Right kidney (tissue), 9 donors: ENCODE measurements at places on chromosomes 13 and 19.
A peak's percentile ranks its signal among the peaks of the same experiment; 100 is the strongest.

DNA sequence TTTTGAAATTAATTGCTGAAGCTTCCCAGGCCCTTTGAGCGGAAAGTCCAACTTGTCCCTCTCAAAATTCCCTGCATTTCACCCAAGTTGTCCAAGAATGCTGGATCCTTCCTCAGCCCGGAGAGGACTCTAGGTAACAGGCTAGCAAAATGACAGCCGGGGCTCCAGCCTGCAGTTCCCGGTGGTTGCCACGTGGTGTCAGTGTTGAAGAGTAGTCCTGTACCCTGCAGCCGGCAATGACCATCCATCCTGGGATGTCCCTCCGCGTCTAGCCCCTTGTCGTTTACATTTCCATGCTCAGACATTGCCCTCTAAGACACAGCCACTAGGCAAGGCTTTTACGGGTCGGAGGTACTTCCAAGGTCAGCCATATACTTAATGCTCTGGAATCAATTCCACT lies 31.4 kb upstream of the MTIF3 start:
- no peak for DNase-seq

DNA sequence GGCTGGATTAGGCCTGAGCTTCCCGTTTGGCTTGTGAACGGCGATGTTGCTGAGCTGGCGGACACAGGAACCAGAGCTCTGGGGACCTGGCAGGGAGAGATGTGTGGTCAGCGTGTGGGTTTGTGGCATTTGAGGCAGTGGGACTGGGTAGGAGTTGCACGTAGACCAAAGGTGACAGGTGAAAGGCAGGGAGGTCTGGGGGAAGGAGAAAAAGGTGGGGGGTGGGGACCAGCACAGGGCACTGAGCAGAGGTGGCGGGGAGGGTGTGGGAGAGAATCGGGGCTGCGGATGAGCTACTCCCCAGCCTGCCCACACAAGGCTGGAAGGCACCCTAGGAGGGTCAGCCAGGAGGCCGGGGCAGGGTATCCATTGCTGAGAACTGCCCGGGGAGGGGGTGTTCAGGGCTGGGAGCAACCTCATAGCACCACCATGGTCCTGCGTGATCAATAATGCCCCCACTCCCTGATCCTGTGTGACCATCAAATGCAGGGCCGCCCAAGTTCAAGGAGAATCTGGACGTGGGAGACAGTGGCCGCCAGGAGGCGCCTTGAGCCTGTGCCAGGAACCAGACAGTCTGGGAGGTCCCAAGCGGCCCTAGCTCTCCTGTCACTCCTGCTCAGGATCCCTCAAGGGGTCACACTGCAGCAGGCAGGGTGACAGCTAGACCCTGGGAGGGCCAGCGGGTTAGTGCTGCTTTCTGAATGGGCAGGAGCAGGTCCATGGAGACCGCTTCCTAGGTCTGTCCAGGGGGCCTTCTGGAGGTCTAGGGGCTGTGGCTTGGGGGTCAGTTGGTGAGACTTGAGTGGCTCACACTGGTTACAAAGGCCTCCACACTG lies 12.8 kb upstream of the SELENOW start:
- peak; percentile 57 for DNase-seq

DNA sequence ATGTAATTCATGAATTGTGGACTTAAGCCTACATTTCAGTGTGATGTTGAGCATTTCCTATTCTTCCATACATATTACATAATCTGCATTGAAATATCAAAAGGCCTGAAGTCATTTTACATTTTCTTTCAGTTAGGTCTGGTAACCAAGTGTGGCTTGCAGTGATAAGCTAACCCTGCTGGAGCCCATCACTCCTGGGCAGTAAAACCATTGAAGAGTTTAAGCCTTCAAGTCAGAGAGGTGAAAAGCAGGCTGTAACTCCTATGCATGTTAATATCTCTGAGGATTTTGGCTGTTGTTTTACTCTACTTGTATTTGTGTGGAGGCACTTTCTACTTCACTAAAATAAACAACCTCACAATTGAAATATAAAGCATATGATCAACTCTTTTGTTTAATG lies 248.8 kb downstream of the SLITRK5 start:
- no peak for DNase-seq

DNA sequence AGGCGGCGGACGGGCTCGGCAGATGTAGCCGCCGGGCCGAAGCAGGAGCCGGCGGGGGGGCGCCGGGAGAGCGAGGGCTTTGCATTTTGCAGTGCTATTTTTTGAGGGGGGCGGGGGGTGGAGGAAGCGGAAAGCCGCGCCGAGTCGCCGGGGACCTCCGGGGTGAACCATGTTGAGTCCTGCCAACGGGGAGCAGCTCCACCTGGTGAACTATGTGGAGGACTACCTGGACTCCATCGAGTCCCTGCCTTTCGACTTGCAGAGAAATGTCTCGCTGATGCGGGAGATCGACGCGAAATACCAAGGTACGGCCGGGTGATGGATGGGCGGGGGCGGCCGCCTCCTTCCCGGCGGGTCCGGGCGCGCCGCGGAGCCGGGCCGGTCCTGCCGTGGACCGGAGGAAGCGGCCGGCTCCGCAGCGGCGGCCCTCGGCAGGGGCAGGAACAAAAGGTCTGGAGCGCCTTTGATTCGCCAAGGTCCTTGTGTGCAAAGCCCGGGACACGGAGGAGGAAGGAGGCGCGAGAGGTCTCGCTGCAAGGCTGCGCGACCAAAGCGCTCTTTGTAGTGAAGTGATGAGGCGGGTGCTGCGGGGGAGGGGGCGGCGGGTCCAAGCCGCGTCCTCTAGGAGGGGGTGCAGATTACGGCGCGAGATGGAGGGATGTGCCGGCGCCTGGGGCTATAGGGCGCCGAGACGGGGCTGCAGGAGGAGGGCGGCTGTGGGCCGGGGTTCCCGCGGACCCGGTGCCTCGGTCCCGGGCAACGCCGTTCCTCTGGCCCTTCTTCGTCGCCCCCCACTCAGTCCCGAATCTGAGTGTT lies 689 bp downstream of the ING1 start:
- peak; percentile 83 for DNase-seq

DNA sequence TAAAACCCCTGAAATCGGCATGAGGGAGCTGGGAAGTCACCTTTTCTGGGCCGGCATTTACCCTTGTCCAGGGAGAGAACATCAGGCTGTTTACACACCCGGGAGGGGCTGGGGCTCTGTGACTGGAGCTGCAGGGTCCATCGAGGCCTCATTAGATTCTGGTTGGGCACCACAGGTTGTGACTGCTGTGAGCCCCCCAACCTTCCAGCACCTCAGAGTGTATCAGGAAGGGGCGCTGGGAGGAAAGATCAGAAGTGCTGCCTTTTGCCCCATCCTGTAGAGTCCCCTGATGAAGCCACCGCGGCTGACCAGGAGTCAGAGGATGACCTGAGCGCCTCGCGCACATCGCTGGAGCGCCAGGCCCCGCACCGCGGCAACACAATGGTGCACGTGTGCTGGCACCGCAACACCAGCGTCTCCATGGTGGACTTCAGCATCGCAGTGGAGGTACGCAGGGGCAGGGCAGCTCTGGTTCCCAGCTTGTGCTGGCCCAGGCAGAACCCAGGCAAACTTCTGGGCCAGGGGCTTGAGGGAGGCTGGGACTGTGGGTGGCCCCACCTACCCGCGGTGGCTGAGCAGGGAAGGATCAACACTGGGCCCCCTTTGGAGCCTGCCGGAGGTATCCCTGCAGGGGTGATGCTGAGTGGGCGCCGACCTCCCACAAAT lies 136.4 kb downstream of the STK24 start:
- no peak for DNase-seq

- no peak for DNase-seq
These were observed 1.4 kb upstream of the HSH2D start for GRCh38 chr19:16142032-16142580.

DNA sequence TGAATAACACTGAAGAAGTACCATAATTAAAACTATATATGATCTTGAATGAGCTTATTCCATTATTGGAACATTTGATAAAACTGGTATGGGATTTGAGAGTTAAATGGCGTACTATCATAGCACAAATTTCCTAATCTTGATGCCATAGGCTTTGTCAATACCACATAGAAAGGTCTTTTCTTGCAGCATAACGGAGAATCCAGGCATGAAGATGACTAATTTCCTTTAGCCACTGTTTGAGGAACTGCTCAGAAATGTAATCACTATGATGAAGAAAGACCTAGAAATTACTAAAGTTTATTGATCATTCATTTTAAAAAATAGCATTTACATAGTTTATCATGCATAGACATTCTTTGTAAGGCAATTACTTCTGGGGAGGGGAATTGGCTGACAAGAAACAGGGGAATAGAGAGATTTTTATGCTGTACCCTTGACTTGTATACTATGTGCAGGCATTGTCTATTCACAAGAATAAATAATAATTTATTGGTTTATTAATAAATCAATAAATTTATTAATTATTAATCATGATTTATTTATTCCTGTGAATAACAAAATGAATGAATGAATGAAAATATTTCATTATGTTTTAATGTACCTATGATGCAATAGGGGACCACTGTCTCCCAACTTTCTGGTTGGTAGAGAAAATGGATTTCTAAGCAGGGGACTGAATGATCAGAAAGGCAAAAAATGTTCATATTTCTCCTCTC lies 2676.6 kb downstream of the PCDH9 start:
- no peak for DNase-seq

DNA sequence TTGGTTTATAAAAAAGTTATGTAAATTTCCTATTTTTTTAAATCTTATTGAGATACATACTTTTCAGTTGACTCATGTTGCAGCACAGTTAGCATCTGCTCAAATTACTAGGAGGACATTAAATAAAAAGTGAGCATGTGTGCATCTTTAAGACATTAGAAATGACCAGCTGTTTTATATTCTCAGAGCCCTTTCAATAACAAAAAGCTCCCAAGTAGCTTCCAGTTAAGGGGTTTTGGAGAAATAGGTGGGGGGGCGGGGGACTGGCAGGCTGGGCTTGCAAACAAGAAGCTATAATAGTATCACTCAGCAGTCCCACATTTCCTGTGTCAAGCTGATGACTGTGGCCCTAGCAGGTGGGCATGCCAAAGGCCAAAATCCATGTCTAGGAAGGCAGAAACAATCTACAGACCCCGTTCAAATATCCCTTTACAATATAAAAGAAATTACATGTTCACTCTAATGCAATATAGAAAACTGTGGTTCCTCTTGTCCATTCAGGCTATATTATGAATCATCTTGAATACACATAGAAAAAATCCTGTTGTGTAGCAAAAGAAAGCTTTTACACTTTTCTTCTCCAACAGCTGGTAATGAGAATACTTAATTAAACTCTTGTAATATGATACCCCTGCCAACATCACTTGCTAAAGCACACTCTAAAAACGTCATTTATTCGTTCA lies 1713.2 kb upstream of the SLC10A2 start:
- DNase-seq: no peak

DNA sequence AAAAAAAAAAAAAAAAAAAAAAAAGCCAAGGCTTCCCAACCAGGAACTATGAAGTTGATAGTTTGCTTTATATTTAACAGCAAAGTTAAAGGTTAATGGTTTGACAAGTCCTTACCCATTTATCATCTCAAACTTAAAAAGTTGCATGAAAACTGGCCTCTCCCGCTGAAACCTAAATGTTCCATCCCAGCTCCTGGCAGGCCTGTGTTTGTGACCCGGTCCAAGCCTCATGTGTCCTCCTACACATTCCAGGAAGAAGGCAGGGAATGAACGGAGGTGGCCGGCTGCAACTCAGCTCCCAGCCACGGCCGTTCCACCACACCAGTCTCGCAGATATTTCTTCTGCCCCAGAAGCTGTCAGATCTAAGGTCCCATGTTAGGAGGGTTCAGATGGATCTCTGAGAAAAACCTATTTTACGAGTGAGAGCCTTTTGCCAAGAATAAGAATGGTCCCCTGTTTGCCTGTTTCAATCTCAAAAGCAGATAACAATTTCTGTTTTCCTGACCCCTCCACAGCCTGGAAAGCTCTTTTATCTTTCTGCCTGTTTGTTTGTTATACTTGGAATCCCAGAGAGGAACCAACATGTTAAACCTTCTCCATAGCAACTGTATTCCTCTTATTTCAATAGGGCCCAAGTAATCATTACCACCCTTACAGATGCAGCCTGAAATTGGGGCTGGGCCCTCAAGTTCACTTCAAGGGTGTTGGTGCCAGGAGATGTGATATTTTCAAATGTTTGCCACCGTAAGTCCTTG lies 56.5 kb downstream of the KCTD12 start:
- peak; percentile 69 for DNase-seq

GRCh38 chr13:18996627-18997051 lies 185.0 kb downstream of the TUBA3C start:
- no peak for DNase-seq

DNA sequence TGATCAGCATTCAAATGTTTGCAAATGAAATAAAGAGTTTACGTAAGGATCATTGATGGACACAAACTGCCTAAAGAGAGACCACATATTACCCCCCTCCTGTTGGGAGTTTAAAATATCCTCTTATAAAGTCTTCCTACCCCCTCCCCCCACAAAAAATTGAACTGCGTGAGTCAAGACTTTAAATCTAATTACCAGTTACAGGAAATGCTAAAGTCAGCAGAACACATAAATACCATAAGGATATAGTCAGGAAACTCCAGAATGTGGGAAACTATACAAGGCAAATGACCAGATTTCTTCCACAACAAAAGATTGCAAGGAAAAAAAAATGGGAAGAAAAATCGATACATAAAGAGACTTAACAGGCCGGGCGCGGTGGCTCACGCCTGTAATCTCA lies 44.4 kb upstream of the FARP1 start:
- DNase-seq: no peak

DNA sequence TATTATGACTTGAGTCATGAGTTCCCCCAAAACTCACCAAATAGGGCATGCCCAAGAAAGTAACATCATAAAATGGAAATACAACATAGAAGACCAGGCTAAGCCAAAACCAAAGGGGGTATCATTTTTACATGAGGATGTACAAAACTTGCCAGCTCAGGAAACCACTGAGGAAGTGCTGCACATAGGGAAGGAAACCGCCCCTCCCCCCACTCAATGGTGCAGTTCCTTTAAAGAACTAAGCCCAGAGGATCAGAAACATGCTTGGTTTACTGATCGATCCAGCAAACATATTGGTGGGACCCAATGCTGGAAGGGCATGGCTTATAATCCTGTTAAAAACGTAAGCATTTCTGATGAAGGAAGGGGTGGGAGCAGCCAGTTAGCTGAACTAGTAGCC lies 4.2 kb upstream of the ZNF486 start:
- no peak for DNase-seq

DNA sequence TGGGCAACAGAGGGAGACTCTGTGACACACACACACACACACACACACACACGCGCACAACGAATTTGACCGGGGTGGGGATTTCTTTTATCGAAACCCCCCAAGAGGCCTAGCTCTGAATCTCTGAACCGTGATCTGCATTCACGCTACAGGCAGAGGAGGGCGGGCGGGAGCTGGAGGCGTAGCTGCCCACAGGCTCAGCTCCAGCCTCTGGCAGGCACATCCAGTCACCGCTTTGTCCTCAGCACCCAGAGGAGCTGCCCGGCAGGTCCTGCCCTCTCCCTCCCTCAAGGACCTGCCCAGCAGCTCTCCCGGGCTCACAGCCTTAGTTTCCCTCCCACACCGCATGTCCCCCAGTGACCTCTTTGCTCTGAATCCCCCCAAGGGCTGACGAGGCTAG lies 20.0 kb downstream of the CILP2 start:
- DNase-seq: no peak

DNA sequence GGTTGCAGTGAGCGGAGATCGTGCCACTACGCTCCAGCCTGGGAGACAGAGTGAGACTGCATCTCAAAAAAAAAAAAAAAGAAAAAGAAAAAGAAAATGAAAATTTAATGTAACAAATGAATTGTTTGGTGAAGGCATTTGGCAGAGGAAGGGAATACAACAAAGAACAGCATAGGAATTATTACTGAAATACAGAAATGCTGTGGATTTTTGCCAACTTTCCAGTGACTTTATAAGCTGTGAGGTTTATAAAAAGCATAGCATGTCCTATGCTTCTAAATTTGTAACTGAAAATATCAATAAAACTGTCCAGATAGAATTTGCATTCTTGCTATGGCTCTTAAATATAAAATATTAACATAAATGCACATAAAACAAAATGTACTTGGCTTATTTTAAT lies 112.9 kb upstream of the IRS2 start:
- DNase-seq: no peak
